ENCODE measurements at places on chromosomes 1 and 21.

GRCh38 chr1:229296541-229296941, 25.6 kb downstream of the RAB4A start:
- no peak for DNase-seq

- DNase-seq: no peak
Measured at GRCh38 chr1:119006406-119007279, 18.5 kb upstream of the TBX15 start.

DNA sequence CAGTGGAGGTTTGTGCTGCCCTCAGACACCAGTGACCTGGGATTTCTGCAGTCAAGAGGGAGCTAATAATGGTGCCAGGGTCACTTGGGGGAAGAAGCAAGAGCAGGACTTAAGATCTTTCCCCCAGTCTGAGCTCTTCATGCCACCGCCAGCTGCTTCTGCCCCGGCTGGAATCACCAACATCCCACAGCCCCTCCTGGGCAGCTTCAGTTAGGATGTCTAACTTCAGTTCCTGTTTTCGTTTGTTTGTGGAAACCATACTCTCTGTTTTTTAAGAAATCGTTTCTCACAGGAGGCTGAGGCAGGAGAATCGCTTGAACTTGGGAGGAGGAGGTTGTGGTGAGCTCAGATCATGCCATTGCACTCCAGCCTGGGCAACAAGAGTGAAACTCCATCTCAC, 25.6 kb upstream of the PRDM2 start:
- DNase-seq: no peak

GRCh38 chr1:22431965-22432364, 19.7 kb upstream of the ZBTB40 start:
- DNase-seq: no peak

DNA sequence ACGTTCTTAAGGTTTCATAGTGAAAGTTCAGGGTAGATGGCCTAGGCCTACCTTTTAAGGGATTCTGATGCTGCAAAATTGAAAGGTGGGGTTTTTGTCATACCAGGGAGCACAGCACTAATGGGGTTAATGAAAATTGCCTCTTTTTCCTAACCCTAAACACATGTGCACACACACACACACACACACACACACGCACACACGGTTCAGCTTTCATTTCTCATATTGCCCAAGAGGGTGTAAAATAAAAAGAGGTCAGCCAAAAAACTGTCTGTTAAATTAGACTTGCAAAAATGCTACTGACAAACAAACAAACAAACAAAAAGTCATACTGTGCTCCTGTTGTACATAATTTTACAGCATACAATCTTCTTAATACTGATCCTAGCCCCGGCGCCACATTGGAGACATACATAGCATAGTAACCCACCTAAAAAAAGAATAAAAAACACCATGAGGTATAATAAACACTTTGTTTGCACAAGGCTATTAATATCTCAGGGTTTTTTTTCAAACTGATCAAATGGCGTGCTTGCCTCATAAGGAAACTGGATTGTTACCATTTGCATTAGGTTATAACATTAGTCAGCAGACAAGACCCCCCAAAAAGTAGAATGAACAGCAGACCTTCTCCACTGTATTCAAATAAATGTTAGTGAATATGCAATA, 69.1 kb downstream of the TGFB2 start:
- no peak for DNase-seq

GRCh38 chr1:210786546-210786945, 347.4 kb downstream of the KCNH1 start:
- DNase-seq: no peak

Data from occipital lobe (tissue), 3 donors.